ENCODE measurements at places on chromosomes 6 and 20. TPM values are rescaled to one million over a fixed set of nuclear protein-coding genes. Genes with fewer than 3 reads are reported as not detected.

The FOXP4 gene
- total RNA-seq: 0.82 TPM

The CLIC5 gene
- total RNA-seq: 1.2 TPM

The MEP1A gene
- total RNA-seq: not detected

The RPS18 gene
- total RNA-seq: 4,003 TPM

The HDGFL1 gene
- total RNA-seq: under 0.01 TPM

The ETV7 gene
- total RNA-seq: not detected

The COL11A2 gene
- total RNA-seq: 1.2 TPM

The PBOV1 gene
- not detected for total RNA-seq

The FYN gene
- 319 TPM for total RNA-seq

The EDEM2 gene
- 11.0 TPM for total RNA-seq

The PPP1R14C gene
- 59.1 TPM for total RNA-seq

The TNFRSF6B gene
- not detected for total RNA-seq

The HLA-DRA gene
- total RNA-seq: 2.0 TPM

The COL19A1 gene
- total RNA-seq: 3.7 TPM

The PRSS16 gene
- total RNA-seq: 0.41 TPM

The CCM2L gene
- total RNA-seq: 2.9 TPM

The CBLN4 gene
- 7.7 TPM for total RNA-seq

The GTSF1L gene
- total RNA-seq: not detected

The ARFGEF3 gene
- total RNA-seq: 37.1 TPM

The TFAP2D gene
- 2.9 TPM for total RNA-seq

The SSTR4 gene
- total RNA-seq: 0.41 TPM

The CNR1 gene
- 342 TPM for total RNA-seq

The GABRR1 gene
- total RNA-seq: not detected

The SEMG1 gene
- not detected for total RNA-seq

The TCFL5 gene
- total RNA-seq: 6.1 TPM

The TBC1D32 gene
- total RNA-seq: 40.8 TPM

The LMBRD1 gene
- total RNA-seq: 80.3 TPM

The POU3F2 gene
- 142 TPM for total RNA-seq
